Stimulated activated CD4-positive, alpha-beta T cell treated with anti-CD3 and anti-CD28 coated beads, Interleukin-15, amount 100 ng/mL, for 24 hours (primary cell): ENCODE measurements at places on chromosomes 3 and 15.

DNA sequence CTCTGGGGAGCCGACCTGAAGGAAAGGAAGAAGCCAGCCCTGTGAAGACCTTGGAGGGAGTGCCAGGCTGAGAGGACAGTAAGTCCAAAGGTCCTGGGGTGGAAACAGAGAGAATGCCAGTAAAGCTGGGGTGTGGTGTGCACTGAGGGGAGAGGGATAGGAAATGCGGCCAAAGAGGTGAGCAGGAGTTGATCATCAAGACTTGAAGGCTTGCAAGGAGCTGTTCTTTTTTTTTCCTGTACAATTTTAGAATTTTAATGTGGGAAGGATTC is 73.8 kb downstream of the SYNPR start:
- DNase-seq, result no peak

DNA sequence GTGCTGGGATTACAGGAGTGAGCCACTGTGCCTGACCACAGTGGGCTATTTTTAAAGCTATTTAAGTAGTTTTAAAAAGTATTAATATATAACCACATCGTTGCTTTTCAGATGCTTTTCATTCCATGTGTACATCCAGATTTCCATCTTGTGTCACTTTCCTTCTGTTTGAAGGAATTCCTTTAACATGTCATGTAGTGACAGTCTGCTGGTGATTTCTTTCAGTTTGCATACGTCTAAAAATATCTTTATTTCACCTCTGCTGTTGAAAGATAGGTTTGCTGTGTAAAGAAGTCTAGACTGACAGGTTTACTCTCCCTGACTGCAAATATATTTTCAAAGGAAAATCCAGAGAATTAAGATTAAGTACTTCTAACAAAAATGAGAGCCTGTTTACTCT is 12.2 kb downstream of the FAM240A start:
- DNase-seq, result no peak

DNA sequence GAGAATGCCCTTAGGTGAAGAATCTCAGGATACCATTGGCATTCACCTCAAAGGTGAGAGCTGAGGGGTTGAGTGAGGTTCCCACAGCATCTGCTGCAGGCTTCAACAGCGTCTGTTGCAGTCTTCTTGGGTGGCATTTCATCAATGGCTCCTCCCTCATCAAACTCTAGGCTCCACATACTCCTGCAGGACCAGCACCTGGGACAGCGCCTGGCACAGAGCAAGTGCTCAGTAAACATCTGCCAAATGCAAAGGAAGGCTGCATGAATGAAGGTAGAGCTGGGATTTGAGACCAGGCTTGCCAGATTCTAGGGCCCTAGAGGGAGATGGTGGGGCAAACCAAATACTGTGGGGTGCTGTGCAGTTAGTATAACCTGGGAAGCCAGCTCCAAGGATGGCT is 9.6 kb downstream of the TRH start:
- no peak for DNase-seq

DNA sequence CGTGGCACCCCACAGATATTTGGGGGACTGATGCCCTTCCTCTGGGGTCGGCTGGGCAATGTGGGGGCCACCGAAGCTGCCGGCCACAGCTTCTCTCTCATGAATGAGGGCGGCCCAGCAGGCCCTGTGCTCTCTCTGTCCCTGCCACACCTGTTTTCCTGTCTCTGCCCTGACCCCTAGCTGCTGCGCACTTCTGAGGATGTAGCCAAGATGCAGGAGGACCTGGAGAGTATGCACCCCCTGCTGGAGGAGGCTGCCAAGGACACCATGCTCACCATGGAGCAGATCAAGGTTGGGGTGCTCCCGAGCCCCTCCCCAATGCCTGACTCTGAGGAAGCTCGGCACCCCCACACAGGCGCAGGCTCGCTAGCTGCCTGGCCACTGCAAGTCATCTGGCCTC is 59.7 kb downstream of the SEMA3G start:
- peak; percentile 47 for DNase-seq

GRCh38 chr3:81291586-81291985 is 469.9 kb downstream of the GBE1 start:
- DNase-seq, result no peak

- no peak for DNase-seq
Observed at GRCh38 chr15:80769829-80770705, 9.1 kb upstream of the CEMIP start.

DNA sequence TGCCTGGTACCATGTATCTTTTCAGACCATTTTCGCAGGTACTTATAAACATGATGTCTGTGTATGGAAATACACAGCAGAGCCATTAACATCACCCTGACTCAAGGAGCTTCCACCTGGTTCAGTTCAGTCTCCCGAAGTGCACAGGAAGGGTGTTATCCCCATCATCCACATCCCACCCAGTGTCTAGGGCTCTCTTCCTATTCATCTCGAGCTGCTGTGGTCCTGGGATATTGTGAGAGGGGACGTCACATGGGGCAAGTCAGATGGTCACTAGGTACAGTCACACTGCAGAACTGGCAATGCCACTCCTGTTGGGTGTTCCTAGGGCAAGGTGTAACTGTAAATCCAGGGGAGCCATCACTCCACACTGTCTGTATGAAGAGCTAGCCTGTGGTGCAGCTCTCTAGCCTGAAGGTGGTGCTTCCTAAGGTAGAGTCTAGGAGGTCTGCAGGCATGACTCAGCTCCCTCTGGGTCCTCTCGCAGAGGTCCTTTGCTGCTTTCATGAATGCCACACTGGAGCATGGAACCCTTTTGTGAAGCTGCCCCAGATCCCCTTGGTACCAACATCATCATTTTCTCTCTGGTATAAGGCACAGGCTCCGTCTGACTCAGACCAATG is 13.9 kb downstream of the ISLR2 start:
- DNase-seq, result no peak

DNA sequence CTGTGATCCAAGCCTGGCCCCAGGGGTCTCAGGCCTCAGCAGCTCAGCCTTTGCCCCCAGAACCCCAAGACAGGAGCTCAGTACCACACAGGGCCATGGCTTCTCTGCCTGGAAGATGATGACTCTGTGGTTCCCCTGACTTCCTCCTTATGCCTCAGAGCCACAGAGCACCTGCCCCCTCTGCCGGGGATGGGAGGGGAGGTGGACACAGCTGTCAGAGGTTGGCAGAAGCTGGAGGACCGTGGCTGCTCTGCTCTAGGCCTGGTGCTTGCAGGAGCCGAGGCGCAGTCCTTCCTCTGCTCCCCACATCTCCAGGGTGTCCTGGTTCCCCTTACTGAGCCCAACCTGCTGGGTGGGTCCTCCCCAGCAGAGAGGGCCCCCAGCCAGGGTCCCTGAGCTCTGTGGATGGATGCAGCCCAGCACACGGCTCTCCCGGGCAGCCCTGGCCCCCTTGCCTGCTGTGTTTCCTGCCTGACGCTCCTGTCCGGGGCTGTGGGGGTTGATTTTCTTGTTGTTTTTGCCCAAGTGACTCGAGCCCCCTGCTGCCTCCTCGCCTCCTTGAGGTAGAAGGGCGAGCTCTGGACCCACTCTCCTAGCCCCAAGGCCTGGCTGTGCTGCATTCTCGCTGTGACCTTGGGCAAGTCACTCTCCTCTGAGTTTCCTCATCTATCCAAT is 36.6 kb downstream of the PSTPIP1 start:
- peak; percentile 27 for DNase-seq

DNA sequence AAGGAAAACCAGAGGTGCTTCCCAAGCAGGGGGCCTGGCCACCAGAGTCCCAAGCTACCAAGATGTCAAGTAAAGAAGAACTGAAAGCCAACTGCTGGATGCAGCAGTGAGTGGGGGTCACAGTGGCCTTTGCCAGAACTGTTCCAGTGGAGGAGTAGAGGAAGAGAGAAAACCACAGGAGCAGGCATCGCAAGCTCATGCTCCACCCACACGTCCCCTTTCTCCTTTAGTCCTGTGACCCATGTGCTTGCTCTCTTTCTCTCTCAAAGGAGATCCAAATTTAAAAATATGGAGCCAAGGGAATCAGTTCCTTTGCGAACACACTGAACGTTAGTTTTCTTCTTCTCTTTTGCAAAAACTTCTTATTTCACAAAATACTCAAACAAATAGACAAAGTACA is 12.4 kb upstream of the ABHD2 start:
- no peak for DNase-seq

GRCh38 chr15:100495861-100496260 is 32.9 kb downstream of the CERS3 start:
- no peak for DNase-seq

- DNase-seq, result peak; percentile 20
Observed at GRCh38 chr15:33735637-33736247, 232.6 kb upstream of the CHRM5 start.

GRCh38 chr3:89851974-89852621 is 744.7 kb downstream of the EPHA3 start:
- no peak for DNase-seq

DNA sequence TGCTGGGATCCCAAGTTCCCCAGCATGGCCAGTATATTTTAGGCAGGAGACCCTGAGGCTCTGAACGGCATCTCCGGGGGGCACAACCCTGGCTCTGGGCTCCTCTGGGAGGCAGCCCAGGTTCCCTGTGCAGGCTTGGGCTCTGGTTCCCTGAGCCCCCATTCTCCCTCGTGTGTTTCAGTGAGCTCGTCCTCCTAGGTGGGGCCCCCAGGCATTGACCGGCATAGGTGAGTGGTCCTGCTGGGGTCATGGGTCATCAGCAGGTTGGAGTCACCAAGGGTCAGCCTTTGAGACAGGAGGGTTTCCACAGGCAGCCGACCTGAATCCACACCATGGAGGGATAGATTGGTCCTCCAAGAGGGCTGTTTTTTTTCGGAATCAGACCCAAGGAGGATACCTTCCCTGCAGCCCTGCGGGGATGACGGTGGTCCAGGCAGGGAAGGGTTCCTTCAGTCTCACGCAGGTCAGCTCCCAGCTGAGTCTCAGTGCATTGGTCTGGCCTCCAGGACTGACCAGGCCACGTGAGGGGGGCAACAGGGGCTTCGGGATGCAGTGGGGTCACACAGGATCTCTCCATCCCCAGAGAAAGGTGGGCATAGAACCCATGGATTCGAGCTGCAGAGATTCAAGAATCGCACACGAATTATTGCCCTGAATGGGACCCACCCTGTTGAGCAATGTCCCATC is 226.0 kb downstream of the SNRPN start:
- no peak for DNase-seq

GRCh38 chr15:96328181-96328876 is 2.2 kb upstream of the NR2F2 start:
- DNase-seq, result no peak

- DNase-seq, result no peak
Observed at GRCh38 chr3:141057946-141058800, 7.0 kb downstream of the SPSB4 start.

- DNase-seq, result no peak
Observed at GRCh38 chr3:64152086-64152485, 73.2 kb downstream of the PRICKLE2 start.

DNA sequence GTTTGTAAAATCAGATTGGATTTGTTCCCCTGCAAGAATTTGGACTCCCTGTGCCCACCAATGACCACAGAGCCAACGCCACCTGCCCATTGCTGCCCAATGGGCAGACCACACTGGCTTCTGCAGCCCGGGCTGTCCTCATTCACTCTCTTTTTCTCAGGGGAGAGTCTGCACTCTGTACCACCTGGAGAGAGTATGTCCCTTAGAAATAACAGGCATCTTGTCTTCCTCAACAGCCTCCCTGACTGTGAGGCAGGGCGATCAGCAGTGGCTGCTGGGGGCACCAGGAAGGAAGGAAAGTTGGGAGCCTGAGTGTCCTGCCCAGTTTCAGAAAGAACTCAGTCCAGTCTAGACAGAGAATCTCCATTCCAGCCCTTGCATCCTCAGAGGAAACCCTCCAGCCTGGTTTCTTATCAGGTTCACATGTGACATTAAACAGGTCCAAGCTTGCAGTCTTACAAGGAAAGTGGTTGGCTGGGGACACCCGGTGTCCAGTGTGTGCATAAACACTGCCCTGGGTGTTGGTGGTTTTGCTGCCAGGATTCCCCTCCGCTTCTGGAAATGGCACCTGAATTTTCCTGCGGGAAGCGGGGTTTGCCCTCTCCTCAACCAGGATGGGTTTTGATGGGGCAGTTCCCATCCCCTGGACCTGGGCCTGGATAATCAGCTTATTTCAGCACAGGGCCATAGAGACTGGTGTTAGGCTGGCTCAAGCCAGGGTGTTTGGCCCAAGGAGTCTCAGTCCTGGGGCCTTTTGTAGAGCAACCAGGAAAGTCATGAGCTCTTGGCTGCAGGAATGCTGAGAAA is 37.2 kb downstream of the SSUH2 start:
- no peak for DNase-seq

DNA sequence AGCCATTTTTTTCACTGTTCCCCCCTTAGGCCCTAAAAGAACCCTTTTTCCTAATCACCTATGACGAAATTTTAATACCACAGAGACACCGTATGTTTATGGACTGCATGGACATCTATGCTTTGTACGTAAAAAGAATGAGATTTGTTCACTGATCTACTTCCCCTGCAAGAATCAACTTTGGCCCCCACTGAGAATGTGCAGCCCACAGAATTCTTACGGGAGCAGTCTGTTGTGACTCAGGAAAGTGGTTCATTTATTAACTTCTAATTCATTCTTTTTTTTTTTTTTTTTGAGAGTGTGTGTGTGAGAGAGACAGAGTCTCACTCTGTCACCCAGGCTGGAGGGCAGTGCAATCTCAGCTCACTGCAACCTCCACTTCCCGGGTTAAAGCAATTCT is 17.6 kb downstream of the EIF4E3 start:
- no peak for DNase-seq

DNA sequence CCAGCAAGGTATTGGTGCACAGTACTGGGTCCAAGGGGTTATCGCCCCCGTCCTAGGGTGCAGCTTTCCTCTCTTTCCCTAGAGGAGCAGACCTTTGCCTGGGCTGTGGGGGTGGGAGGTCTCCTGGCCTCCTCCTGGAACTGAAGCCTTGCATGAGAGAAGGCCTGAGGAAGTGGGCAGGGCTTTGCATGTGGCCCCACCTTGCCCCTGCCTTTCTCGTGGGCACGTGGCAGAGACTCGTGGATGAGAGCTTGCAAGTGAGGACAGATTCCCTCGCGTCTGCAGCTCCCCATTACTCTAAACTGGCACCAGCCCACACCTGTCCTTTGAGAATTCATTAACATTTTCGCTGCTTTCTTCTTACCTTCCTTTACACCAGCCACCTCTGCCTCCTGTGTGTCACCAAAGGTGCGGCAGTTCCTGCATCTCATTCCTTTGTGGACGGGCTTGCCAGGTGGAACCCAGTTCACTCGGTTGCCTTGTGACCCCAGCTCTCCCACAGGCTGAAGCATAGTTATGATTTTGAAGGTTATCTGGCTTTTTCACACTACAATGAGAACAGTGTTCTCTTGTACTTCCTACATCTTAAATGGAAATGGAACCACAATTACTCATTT is 40.9 kb upstream of the NR2C2 start:
- no peak for DNase-seq

DNA sequence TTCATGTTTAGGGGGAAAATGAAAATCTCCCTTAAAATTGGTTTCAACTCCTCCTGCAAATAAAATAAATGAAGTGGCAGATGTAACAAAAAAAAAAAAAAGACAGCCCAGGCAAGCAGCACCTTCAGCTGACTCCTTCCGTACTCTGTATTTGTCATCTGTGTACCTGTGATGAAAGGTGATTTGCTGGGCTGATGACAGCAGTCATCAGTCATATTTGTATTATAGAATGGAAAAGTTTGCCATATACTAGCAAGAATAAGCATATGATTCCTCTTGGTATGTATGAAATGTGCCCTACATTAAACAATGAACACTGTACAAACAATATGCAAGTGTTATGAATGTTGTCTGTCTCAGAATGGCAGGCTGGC is 44.1 kb upstream of the WWTR1 start:
- no peak for DNase-seq

GRCh38 chr3:42529468-42529867 is 27.0 kb downstream of the VIPR1 start:
- DNase-seq, result no peak
